NCI-H774 (cell line): ENCODE measurements at places on chromosomes 4 and X.

DNA sequence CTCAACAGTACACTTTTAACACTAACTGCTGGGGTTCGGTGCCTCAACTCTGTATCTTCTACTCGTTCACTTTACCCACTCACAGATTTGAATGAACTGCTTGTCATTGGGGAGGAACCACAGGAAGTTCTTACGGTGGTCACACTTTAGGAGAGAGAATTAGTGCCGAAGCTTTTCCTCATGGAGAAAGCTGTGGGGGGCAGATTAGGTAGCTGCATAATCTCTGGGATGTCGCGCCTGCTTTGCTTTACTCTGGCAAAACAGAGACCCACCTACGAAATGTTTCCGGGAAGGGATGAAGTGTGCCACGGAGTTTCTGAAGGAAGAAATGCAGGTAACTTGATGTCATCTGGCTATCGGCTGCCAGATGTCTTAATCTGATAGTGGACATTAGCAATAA lies 949.7 kb upstream of the TENM3 start:
- DNase-seq, result no peak

DNA sequence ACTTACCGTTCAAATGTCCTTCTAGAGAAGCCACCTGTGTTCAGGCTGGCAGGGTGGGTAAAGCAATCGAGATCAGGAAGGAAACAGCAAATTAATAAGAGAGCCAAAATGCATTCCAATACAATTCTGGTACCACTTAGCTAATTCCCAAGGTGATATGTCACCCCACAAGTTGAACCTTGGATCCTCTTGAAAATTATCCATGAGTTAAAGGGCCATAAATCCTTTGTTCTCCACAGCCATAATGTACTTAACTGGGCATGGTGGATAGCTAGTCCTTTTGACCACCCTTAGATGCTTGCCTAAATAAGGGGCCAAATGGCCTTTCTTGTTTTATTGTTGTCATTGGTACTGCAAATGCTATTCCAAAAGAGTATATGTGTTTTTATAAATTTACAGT lies 2.0 kb downstream of the TNMD start:
- no peak for DNase-seq

DNA sequence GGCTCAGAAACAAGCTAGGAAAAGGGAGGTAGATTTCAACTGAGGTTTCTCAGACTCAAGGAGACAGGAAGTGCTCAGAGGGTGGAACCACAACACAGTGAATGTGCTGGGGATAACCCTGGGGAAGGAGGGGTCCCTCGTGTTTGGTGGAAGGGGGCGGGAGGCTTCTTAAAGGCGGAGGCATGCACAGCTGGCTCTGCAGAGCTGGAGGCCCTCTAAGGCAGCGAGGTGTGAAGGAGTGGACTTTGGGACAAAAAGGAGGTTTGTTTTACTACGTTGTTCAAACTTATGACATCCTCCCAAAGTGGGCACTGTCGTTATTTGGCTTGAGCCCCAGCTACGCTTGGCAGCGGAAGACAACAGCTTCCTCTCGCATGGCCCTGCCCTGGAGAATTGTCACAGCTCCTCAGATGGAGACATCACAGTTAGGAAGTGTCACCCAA lies 21.7 kb upstream of the MTM1 start:
- no peak for DNase-seq

DNA sequence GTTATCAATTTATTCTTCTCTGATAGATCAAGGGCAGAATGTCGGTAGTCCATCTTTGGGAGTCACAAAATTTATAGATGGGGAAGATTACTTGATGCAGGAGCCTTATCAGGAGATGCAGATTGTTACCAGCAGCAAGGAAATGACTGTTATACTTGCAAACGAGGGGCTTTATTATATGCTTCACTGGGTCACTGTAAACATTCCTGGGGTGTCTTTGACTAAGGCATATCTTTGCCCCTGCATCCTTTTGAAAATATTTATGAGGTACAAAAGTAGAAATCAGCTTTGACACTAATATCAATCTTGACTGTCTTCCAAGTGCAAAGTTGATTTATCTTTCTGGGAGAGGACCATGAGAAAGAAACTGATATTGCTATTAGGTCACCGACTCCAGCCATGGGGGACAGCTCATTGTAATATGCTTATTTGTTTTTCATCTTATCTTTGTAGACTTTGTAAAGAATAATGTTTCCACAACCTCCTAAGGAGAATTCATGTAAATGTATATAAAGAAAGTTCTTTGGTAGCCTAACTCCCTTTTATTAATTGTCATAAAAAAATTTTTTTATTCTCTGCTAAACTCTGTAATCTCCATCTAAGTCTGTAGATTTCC lies 177.3 kb upstream of the EMCN start:
- DNase-seq, result no peak

DNA sequence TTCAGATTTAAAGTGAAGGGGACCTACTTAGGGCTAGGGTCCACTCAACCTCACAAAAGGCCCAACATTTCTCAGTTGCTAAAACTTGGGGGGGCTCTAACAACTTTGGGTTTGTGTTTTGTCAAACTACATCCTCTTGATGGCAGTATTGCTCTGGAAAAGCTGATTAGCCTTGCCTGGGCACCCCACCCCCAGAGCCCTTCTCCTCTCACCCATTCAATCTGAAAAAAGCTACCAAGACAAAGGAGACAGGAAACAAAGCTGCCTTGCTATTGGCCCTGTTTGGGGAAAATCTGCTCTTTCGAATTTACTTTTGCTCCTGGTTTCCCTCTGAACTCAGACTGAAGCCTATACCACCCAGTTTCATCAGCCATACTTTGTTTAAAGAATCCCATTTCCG lies 195.2 kb upstream of the STK26 start:
- DNase-seq, result no peak

GRCh38 chr4:170110285-170110672 lies 20.5 kb upstream of the AADAT start:
- DNase-seq, result no peak
